ENCODE measurements at places on chromosomes 12 and 14.

- no peak for DNase-seq
- H3K4me3 ChIP-seq = no peak overlapping the region
- H3K4me1 ChIP-seq = no peaks in the 10 kb centered on the region
- H3K27me3 ChIP-seq = peaks cover 21% of the 10 kb centered on the region
Observed at GRCh38 chr12:49298160-49298559, 3.2 kb downstream of the PRPH start.

DNA sequence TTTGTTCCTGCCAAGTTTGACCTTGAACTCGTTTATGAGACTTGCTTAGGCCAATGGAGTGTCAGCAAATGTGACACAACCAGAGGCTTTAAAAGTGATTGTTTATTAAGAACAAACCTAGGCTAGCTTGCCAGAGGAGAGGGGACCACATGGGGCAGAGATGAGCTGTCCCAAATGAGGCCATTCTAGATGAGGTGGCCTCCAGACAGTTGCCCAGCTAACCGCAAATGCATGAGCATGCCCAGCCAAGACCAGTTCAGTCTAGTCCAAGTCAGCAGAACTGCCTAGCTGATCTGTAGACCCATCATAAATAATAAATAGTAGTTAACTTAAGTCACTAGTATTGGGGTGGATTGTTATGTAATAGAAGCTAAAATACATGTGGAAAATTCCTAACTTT, 172.8 kb upstream of the DYRK2 start:
- no peaks in the 10 kb centered on the region for H3K27me3 ChIP-seq
- no peak overlapping the region for H3K27ac ChIP-seq
- H3K4me1 ChIP-seq = no peaks in the 10 kb centered on the region

DNA sequence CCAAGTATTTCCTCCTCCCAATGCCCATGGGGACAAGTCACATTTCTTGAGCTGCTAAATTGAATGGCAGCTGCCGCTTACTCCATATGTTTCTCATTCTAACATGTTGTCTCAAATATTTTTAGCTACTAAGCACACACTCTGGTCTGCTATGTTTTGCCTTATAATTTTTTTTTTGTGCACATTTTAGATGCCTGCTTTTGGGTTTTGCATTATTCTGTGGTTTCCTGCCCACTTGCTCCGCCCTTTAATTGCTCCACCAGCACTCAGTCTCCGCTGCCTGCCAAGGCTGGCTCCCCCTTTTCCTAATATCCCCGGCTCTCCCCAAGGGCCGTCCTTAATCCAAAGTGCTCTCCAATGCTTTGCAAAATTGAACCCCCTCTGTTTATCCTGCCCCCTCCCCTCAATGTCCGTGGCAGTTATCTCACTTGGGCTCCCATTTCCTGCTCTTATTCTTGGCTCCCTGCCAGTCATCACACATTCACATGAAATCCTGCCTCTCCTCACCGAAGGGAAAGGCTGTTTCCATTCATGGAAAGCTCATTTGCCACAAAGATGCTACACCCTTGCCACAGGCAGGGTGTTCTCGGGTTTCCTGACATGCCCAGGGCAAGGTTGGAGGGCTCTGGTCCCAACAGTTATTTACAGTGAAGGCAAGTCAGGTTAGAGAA, 79.4 kb downstream of the C12orf75 start:
- H3K36me3 ChIP-seq = no peaks in the 10 kb centered on the region
- no peak for DNase-seq
- no peaks in the 10 kb centered on the region for H3K4me1 ChIP-seq

GRCh38 chr14:24032727-24033418, 18.9 kb upstream of the CARMIL3 start:
- H3K27ac ChIP-seq = no peak overlapping the region
- H3K4me3 ChIP-seq = no peak overlapping the region
- DNase-seq = no peak
- H3K27me3 ChIP-seq = no peaks in the 10 kb centered on the region
- no peaks in the 10 kb centered on the region for H3K4me1 ChIP-seq
- no peaks in the 10 kb centered on the region for H3K36me3 ChIP-seq

DNA sequence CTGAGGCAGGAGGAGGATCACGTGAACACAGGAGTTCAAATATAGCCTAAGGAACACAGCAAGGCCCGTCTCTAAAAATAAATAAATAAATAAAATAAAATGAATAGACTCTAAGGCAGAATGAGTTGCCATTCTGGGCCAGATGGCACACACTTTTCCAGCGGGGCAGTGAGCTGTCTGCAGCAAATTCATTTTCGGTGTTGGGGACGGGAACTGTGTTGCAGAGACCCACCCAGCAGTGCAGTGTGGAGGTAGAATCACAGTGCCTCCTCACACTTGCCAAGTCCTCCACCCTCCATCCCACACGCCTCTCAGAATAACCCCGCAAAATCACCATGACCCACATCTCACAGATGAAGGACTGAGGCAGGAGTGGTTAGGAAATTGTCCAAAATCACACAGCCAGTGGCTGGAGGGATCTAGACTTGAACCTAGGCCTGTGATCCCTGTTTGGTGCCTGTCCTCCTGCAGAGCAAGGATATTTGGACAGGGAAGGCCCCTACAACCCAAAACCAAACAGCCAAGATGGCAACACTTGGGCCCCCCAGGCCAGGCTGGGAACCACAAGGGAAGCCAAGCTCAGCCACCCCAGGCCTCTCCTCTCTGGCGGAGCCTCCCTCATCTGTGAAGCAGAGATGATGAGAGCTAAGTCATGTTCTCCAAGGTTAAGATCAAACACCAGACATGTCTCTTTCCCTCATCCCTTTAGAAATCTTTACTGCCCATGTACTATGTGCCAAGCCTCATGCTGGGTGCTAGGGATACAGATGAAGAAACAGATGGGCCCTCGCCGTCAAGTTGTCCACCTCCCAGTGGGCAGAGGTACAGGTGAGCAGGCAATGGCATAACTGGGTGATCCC, 152.7 kb downstream of the DPF3 start:
- no peak overlapping the region for H3K27ac ChIP-seq
- H3K27me3 ChIP-seq = no peaks in the 10 kb centered on the region
- no peak for DNase-seq

DNA sequence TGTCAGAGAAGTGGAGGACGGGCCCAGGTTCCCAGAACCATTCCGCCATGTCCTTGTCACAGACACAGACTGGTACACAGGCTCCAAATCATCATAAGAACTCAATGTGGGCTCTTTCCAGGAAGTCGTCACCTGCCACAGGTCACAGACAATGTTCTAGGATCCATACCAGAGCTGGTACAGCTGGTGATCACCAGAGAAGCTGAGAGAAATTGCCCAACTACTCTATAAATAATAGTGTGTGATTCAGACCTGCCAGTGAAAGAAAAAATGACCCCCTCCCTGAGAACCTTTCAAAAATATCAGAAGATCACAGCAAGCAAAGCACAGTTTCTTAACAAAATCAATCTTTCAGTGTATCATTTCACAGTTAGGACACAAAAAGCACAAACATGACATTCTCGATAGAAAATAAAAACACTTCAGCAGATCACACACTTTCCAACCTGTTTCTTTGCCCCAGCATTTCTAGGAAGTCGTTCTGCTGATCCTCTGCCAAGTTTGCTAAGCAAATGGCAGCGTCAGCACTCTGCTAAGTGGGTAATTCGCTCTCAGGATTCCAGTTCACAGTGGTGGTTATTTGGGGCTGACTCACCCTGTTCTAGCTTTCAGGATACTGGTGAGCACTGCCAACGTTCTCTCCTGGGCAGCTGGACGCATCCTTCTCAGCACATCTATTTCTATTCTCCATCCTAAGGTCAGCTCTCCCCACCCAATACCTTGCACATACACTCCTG, 223.3 kb upstream of the SFSWAP start:
- H3K27me3 ChIP-seq = no peaks in the 10 kb centered on the region
- H3K36me3 ChIP-seq = no peaks in the 10 kb centered on the region
- no peak for DNase-seq
- no peak overlapping the region for H3K4me3 ChIP-seq
- no peaks in the 10 kb centered on the region for H3K4me1 ChIP-seq

DNA sequence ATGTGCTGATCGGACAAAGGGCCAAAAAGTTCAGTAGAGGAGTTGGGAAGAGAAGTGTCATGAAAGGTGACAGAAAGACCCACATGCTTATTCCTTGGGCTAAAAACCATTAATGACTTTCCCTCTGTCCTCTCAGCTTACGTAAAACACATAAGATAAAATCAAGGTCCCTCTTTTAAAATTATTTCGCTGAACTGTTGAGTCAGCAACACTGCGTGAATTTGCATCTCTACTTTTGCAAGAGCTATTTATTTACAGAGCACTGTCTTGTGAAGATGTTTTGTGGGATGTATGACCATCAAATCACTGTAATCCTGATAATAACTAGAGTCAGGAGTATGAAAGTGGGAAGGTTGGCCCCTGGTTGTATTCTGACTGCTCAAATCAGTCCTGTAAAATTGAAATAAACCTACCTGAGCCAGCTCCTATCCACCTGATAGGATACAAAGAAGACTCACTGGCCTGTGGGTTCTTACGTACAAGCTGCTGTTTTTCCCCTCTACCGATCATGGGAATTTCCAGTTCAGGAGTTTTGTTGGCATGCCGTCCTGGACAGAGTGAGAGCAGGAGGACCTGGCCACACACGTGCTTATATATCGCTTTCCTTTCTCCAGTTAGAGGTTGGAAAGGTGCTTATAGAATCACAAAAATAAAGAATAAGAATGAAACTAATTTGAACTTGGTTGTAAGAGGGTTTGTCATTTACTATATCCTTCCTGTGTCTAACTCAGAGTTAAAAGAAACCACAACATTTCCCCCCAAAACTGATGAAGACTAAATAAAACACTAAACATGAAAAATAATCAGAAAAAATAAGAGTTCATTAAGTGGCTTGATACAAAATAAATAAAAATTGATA, 42.9 kb downstream of the IFNG-AS1 start:
- H3K36me3 ChIP-seq = no peaks in the 10 kb centered on the region
- no peak for DNase-seq
- H3K27ac ChIP-seq = no peak overlapping the region
- no peaks in the 10 kb centered on the region for H3K27me3 ChIP-seq

DNA sequence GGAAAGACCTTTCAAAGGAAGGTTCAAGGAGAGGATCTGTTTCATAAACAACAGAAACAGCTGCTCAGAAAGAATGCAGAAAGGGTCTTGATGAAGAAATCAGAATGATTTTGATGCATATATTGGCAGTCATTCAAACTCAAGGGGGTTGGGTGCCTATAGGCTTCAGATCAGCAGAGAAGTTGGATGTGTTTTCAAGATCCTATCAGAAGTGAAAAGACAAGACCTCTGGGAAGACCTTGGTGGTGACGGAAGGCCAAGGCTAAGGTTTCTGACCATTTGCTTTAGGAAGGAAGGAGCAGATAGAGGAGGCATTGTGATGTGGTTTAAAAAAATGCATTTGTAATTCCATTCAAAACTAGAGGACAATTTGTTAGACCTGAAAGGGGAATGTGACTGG, 15.2 kb upstream of the PTPRB start:
- DNase-seq = no peak
- H3K4me3 ChIP-seq = no peak overlapping the region
- H3K4me1 ChIP-seq = no peaks in the 10 kb centered on the region
- H3K27me3 ChIP-seq = no peaks in the 10 kb centered on the region

DNA sequence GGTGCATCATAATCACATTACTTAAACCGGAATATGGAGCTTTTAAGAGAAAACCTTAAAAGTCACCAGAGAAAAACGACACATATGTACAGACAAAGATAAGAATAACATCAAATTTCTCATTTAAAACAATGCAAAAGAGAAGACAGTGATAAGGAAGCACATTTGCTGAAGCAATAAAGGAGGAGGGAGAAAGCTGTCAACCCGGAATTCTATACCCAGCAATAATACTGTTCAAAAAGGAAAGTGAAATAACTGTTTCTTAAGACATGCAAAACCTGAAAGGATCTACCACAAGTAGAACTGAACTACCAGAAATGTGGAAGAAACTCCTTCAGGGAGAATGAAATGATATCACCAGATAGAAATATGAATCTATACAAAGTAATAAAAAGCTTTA, 15.4 kb downstream of the SLC6A13 start:
- DNase-seq = no peak
- H3K4me1 ChIP-seq = no peaks in the 10 kb centered on the region
- H3K36me3 ChIP-seq = no peaks in the 10 kb centered on the region

DNA sequence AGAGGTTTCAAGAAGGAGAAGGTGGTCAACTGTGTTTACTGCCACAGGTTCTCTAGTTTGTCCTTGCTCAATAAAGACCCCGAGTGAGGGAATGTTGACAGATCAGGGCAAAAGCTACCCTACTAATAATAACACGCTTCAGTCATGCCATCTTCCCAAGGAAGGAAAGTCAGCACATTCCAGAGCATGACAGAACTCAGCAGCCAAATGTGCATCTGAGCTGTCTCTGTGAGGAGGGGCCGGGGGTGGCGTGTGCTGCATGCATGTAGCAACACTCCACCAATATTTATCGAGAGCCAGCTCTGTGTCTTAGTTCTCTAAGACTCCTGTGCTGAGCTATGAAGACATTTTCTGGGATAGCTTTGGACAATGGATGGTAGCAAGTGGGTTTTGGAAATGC, 260.4 kb downstream of the DPF3 start:
- no peak overlapping the region for H3K4me3 ChIP-seq
- DNase-seq = no peak
- no peaks in the 10 kb centered on the region for H3K36me3 ChIP-seq
- no peak overlapping the region for H3K27ac ChIP-seq
- H3K27me3 ChIP-seq = no peaks in the 10 kb centered on the region

DNA sequence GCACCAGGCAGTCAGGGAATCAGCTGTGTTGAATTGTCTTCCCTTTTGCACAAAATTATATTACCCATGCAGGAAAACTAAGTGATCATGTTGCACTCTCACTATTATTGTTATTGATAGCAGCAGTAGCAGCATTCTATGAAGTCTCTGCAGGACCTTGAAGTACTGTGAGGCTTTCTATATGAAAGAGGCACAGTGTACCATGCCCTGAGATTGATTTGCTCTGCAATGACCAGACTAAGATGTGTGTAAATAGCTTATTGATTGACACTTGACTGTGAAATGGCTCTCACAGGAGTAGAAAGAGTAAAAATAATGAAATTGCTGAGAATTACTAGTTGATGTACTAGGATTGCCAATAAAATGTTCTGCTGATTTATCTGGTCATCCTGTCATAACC, 99.9 kb downstream of the KICS2 start:
- no peaks in the 10 kb centered on the region for H3K4me1 ChIP-seq
- no peak overlapping the region for H3K4me3 ChIP-seq
- no peaks in the 10 kb centered on the region for H3K27me3 ChIP-seq
- H3K27ac ChIP-seq = no peak overlapping the region
- DNase-seq = no peak

- H3K36me3 ChIP-seq = no peaks in the 10 kb centered on the region
- H3K4me3 ChIP-seq = no peak overlapping the region
- no peaks in the 10 kb centered on the region for H3K4me1 ChIP-seq
- DNase-seq = no peak
- H3K27ac ChIP-seq = no peak overlapping the region
- H3K27me3 ChIP-seq = no peaks in the 10 kb centered on the region
Observed at GRCh38 chr12:75137896-75138295, 71.7 kb downstream of the KCNC2 start.

GRCh38 chr12:9699898-9700605, 30.5 kb downstream of the CLEC2D start:
- no peak overlapping the region for H3K27ac ChIP-seq
- DNase-seq = no peak
- no peak overlapping the region for H3K4me3 ChIP-seq
- no peaks in the 10 kb centered on the region for H3K4me1 ChIP-seq

GRCh38 chr14:76947078-76947837, 81.2 kb downstream of the IRF2BPL start:
- no peak overlapping the region for H3K4me3 ChIP-seq
- H3K27ac ChIP-seq = peak overlapping the region; percentile 84
- DNase-seq = peak; percentile 93

All from prostate gland (tissue), 2 donors.